ENCODE measurements at places on chromosomes 5 and 9.

DNA sequence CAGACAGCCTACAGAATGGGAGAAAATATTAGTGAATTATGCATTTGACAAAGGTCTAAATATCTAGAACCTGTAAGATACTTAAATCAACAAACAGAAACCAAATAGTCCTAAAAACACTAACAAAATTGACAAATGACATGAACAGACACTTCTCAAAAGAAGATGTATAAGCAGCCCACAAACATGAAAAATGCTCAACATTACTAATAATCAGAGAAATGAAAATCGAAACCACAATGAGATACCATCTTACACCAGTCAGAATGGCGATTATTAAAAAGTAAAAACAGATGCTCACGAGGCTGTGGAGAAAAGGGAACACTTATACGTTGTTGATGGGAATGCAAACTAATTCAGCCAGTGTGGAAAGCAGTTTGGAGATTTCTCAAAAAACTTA is 1186.8 kb downstream of the DTWD2 start:
- no peaks in the 10 kb centered on the region for H3K36me3 ChIP-seq
- H3K4me1 ChIP-seq: no peaks in the 10 kb centered on the region

DNA sequence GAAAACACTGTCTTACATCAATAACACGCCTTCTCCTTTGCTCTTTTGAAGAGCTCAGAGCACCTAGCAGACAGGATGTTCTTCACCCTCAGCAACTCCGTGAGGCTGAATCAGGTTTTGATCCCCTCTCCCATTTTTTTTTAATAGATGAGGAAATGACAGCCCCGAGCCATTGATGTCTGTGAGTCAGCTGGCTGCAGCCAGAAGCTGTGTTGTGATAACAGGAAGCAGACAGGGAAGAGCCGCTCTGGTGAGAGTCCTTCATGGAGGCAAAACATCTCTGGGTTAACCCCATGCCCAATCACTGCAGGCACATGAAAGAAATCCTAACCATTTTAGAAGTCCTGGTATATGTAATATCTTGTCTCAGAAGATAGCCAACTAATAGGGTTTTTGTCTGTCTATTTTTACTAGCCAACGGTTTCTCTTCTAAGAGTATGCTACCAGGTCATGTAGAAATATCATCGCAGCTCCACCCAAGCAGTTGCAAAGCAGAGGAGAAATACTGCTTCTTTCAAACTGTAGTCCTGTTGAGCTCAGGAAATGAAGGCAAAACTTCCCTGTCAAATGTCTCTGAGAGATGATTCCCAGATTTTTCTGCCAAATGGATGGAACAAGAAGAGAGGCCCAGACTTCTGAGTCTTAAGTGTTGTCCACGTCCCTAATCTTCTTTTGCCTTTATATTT is 568.9 kb downstream of the CCDC171 start:
- H3K4me1 ChIP-seq: peaks cover 11% of the 10 kb centered on the region
- DNase-seq: no peak

GRCh38 chr9:20212806-20213205 is 409.5 kb downstream of the MLLT3 start:
- H3K4me3 ChIP-seq: no peak overlapping the region
- no peaks in the 10 kb centered on the region for H3K27me3 ChIP-seq
- H3K4me1 ChIP-seq: peaks cover 24% of the 10 kb centered on the region
- H3K36me3 ChIP-seq: no peaks in the 10 kb centered on the region
- DNase-seq: no peak

GRCh38 chr5:142527234-142527633 is 158.7 kb downstream of the FGF1 start:
- no peak overlapping the region for H3K4me3 ChIP-seq
- no peaks in the 10 kb centered on the region for H3K36me3 ChIP-seq
- H3K27ac ChIP-seq: no peak overlapping the region
- H3K27me3 ChIP-seq: peaks cover 3% of the 10 kb centered on the region
- H3K4me1 ChIP-seq: peaks cover 4% of the 10 kb centered on the region

DNA sequence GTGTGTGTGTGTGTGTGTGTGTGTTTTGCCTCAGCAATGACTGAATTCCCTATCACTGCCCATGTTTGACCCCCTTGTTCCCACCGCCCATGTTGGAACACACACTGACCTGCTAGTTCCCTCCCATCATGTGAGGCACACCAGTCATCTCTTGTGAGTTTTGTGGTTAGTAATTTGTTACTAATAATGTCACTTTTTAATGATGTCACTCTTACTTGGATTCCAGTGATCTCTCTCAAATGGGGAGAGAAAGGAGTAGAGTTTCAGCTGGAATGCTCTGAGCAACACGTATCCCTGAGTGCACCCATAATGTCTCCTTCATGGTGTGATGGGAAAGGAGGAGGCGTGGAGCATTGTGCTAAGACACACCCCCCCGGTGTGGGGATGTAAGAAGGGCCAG is 172.6 kb downstream of the SH3GL2 start:
- no peaks in the 10 kb centered on the region for H3K36me3 ChIP-seq
- no peak for DNase-seq
- no peak overlapping the region for H3K27ac ChIP-seq
- no peaks in the 10 kb centered on the region for H3K4me1 ChIP-seq
- H3K4me3 ChIP-seq: no peak overlapping the region

- DNase-seq: no peak
- H3K27ac ChIP-seq: no peak overlapping the region
- H3K36me3 ChIP-seq: no peaks in the 10 kb centered on the region
These were observed 14.8 kb downstream of the PPP3R2 start for GRCh38 chr9:101579711-101580545.

- no peaks in the 10 kb centered on the region for H3K36me3 ChIP-seq
- no peak overlapping the region for H3K27ac ChIP-seq
- H3K27me3 ChIP-seq: no peaks in the 10 kb centered on the region
- H3K4me1 ChIP-seq: no peaks in the 10 kb centered on the region
These were observed 5.5 kb downstream of the SELENOP start for GRCh38 chr5:42806004-42806700.

- H3K4me3 ChIP-seq: no peak overlapping the region
- DNase-seq: no peak
- H3K27me3 ChIP-seq: no peaks in the 10 kb centered on the region
- no peak overlapping the region for H3K27ac ChIP-seq
- no peaks in the 10 kb centered on the region for H3K4me1 ChIP-seq
These were observed 67.1 kb downstream of the ALDH7A1 start for GRCh38 chr5:126527892-126528291.

DNA sequence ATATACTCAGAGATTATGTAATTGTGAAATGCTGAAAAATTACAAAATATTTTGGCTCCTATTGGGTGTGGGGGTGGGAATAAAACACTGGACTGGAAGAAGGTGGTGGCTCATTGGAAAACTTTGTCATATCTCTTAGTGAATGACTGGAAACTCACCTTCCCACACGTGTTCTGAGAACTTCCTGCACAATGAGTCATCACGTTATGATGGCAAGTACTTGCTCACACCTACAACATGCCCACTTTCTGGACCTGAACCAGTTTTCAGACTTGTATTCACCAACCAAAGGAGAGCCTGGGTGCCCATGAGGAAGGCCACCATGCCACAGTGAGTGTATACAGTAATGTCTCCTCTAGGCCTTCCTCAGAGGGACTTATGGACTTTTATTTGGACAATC is 294.8 kb downstream of the ASTN2 start:
- H3K27me3 ChIP-seq: no peaks in the 10 kb centered on the region
- no peaks in the 10 kb centered on the region for H3K36me3 ChIP-seq
- H3K27ac ChIP-seq: no peak overlapping the region
- H3K4me1 ChIP-seq: peaks cover 2% of the 10 kb centered on the region
- H3K4me3 ChIP-seq: no peak overlapping the region
- no peak for DNase-seq

DNA sequence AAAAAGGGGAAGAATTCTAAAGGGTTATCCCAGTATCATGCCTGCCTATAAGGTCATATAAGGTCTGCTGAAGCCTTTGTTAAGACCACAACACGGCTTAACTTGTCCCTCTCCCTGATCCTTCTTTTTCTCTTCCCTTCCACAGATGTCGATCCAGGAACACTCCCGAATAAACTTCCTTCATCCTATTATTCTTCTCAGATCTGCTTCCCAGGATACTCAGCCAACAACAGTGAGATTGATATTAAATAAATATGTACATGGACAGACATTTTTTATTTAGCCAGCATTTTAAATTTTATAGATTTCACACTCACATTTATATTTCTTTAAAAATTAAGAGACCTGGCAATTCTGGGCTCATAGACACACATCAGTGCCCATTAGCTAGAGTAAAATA is 44.1 kb downstream of the DPYSL3 start:
- DNase-seq: no peak
- no peak overlapping the region for H3K27ac ChIP-seq
- H3K4me1 ChIP-seq: no peaks in the 10 kb centered on the region
- H3K36me3 ChIP-seq: no peaks in the 10 kb centered on the region
- H3K4me3 ChIP-seq: no peak overlapping the region

DNA sequence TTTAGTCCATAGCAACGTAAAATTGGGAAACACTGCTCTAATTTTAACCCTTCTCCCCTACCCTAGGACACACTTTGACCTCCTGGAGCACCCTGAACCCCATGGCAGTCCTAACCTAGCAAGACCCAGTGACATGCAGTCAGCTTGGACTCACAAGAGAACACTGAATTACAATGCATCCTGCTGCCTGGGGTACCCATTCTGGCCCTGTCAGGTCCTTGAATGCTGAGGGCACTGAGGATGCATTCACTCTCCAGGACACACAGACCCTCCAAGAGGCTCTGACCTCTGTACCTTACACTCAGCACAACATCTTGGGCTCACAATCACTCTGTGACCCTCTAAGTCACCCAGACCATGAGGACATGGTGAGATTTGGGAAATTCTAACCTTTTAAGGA is 1.8 kb upstream of the PROP1 start:
- no peak overlapping the region for H3K4me3 ChIP-seq
- no peak overlapping the region for H3K27ac ChIP-seq
- H3K4me1 ChIP-seq: no peaks in the 10 kb centered on the region
- H3K27me3 ChIP-seq: peaks cover 24% of the 10 kb centered on the region
- no peaks in the 10 kb centered on the region for H3K36me3 ChIP-seq

DNA sequence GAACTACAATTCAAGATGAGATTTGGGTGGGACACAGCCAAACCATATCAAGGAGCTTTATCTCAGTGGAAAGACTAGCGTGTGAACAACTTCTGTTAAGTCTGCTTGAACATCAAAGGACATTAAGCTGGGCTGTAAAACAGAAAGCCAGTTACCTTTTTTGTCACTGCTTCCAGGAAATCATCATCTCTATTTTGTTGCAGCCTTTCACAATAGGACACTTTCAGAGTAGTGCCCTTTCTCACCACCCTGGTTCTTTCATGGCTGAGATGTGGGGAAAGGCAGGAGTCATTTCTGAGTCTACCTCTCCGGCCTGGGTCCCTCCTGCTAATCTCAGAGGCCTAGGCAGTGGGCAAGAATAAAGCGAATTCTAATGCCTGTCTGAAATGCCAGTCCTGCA is 96.2 kb upstream of the PPP1R2B start:
- H3K4me3 ChIP-seq: no peak overlapping the region
- H3K4me1 ChIP-seq: peaks cover 9% of the 10 kb centered on the region
- DNase-seq: no peak
- H3K27ac ChIP-seq: peak overlapping the region; percentile 42

GRCh38 chr5:98750693-98751092 is 22.8 kb upstream of the RGMB start:
- no peak for DNase-seq
- H3K27me3 ChIP-seq: peaks cover 8% of the 10 kb centered on the region
- H3K4me3 ChIP-seq: no peak overlapping the region
- no peaks in the 10 kb centered on the region for H3K4me1 ChIP-seq
- H3K36me3 ChIP-seq: no peaks in the 10 kb centered on the region

GRCh38 chr5:109403469-109403868 is 6.3 kb downstream of the PJA2 start:
- no peak for DNase-seq
- H3K27me3 ChIP-seq: no peaks in the 10 kb centered on the region
- no peak overlapping the region for H3K27ac ChIP-seq
- peaks cover 60% of the 10 kb centered on the region for H3K36me3 ChIP-seq
- no peak overlapping the region for H3K4me3 ChIP-seq

DNA sequence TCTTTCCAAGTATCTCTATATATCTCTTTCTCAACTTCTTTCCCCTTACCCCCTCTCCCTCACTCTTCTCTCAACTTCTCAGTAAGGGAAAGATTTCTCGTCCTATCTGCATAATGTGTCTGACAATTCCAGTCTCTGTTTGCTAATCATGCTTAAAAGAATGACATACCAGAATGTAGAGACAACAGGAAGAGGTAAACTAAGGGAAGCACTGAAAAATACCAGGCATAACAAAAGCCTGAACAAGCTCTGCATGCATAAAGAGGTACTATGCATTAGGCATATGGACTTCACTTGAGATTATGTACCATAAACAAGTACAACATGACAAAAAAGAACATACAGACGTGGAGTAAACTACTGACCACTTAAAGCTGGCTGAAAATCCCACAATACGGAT is 62.6 kb downstream of the SEMA5A start:
- H3K4me3 ChIP-seq: no peak overlapping the region
- no peak for DNase-seq
- no peaks in the 10 kb centered on the region for H3K27me3 ChIP-seq
- H3K27ac ChIP-seq: no peak overlapping the region
- no peaks in the 10 kb centered on the region for H3K36me3 ChIP-seq
- no peaks in the 10 kb centered on the region for H3K4me1 ChIP-seq

DNA sequence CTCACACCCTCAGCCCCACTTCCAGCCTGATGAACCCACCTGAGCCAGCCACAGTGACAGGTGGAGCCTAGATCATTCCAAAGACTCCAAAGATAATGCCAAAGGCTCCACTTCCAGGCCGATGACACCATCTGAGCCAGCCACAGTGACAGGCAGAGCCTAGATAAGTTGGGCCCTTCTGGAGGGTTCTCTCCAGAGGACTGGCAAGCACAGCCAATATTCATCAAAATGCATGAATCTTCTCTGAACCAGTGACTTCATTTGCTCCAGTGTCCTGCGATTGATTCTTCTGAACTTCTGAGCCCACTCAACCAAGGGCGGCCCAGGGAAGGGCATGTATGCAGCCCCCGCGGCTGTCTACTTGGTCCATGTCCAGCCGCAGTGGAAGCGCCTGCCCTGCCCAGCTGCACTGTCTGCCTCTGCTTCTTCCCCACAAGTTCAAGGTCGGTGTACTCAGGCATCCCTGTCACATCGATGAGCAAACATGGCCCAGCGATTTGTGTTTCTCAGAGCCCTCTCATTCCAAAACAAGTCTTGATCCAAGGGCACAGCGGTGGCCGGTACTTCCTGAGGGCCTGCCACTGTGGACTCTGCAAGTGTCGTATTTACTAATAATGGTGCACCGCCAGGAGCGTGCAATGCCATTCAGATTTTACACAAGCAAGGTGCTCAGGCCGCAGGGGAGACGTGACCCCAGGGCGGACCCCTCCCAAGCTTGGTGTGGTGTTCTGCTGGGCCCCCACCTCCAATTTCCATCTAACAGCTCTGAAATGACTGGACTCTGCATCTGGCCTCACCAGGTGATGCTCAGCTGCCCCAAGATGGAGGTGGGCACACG is 107.0 kb downstream of the VAV2 start:
- H3K4me3 ChIP-seq: no peak overlapping the region
- no peak overlapping the region for H3K27ac ChIP-seq
- no peaks in the 10 kb centered on the region for H3K36me3 ChIP-seq
- no peak for DNase-seq
- no peaks in the 10 kb centered on the region for H3K27me3 ChIP-seq

Measured in activated T-helper 2 cell treated with anti-CD3 and anti-CD28 coated beads, Interferon-gamma antibody, Interleukin-2, Interleukin-4, amounts not matched to agents 10 μg/mL and 5 μg/mL and 100 μg/mL, durations not matched to agents 14 hours and 24 hours and 36 hours (primary cell).